ENCODE measurements at places on chromosomes 4 and X.

DNA sequence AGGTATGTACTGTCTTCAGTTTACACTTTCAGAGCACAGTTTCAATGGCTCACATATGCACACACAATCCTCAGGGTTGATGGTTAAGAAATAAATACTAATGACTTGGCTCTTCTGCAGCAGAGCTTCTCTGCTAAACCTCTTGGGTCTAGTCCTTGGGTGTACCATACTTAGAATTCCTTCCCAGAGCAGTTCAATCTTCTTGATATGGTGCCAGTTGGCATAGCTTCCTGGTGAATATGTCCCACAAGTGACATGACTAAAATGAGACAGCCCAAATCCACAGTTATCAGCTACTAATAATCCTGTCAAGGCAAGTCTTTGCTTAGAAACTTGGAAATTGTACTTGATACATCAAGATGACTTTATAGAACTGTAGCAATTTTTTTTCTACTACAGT lies 654.4 kb downstream of the IQCM start:
- no peak for DNase-seq

- no peak for DNase-seq
These were observed 266.6 kb downstream of the ZNF674 start for GRCh38 chrX:46278572-46278971.

DNA sequence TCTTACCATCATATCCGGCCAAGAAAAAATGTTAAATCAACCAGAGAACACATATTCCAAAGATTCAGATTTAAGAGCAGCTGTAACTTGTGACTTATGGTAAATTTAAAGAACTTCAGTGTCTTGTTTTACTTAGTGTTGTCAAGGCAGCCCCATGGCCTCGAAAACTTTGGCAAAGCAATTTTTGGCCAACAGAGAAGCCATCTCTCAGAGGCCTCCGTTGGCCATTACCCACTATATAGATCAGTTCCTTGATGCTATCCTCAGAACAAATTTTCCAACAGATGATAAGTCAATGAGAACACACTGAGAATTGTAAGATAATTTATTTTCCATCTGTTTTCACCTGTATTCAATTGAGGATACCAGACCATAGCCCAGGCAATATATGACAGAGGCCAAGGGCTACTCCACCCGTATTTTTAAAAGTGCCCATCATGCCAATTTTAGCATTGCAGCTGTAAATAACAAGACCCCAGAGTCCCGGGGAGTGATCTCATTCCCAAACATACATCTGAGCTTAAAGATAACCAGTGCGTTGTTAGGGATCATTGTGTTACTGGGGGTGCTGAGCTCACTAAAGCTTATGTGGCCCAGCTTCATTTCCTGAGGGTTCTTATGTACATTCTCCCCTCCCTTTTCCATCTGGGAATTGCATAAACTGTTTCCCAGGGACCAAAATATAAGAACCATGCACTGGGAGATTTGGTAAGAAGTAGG lies 50.0 kb upstream of the PDHA1 start:
- no peak for DNase-seq

- DNase-seq: no peak
These were observed 294.2 kb downstream of the GRIA2 start for GRCh38 chr4:157514711-157515110.

- no peak for DNase-seq
These were observed 56.9 kb upstream of the CXCL8 start for GRCh38 chr4:73683456-73683855.

Data from activated T-helper 2 cell treated with anti-CD3 and anti-CD28 coated beads, Interferon-gamma antibody, Interleukin-2, Interleukin-4, amounts not matched to agents 10 μg/mL and 5 μg/mL and 100 μg/mL, durations not matched to agents 14 hours and 24 hours and 36 hours (primary cell).